ENCODE measurements at places on chromosomes 2 and 18.

DNA sequence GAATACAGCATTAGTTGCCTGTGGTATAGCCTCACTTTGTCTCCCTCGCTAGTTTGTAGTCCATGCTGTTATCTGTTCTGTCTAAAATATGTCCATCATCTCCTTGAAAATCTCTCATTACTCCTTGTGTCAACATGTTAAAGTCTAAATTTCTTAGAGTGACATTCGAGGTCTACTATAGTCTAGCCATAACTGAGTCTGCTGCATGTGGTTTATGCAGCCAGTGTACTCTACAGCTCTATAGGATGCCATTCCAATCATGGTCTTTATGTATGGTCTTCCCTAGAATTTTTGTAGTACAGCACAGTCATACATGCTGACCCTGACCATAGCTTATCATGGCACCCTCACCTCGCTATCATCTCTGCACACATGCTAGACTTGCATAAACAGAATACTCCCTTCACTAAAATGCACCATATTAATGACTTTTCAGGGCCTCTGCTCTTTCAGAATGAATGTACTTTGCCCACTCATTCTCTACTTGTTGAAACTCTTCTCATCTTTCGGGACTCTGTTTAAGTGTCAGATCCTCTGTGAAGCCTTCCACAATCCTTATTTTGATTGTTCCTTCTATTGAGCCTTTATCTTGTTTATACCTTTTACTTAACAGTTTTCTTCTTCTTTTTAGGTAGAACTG, 12.8 kb downstream of the TANK start:
- no peak for DNase-seq

GRCh38 chr2:149004836-149005235, 33.7 kb upstream of the LYPD6B start:
- DNase-seq, result no peak

DNA sequence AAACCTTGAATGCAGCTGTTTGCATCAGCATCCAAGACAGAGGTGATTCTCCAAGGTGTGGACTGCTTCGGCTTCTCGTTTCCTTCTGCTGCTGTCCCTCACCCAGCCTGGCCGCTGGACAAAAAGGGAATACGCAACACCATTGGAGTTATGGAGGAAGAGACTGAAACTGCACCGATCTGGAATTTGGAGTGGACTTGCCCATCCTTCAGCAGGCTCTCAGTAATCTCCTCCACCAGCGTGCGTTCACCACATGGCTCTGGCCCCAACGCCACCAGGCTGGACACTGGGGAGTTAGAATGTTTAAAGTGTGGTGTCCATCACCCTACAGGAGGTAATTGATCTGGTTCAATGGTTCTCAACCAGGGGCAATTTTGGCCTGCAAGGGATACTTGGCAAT, 41.4 kb upstream of the ID2 start:
- DNase-seq, result no peak

- no peak for DNase-seq
Measured at GRCh38 chr2:96103187-96103601, 13.2 kb downstream of the ADRA2B start.

Data from activated T-cell treated with anti-CD3 and anti-CD28 coated beads for 4 hours (primary cell).